ENCODE measurements at places on chromosomes 7 and 10. TPM values are rescaled to one million over a fixed set of nuclear protein-coding genes. Genes with fewer than 3 reads are reported as not detected.

GRCh38 chr7:5117095-5117970 lies 71.7 kb downstream of the RBAK start:
- DNase-seq: no peak

RELN gene
- total RNA-seq: 2.4 TPM

GRCh38 chr7:102874166-102874829 lies 38.5 kb upstream of the LRRC17 start:
- DNase-seq: peak; percentile 94

GRCh38 chr7:50920031-50920635 lies 137.4 kb upstream of the GRB10 start:
- no peak for DNase-seq

- DNase-seq: no peak
Observed at GRCh38 chr7:63998549-63998948, at the start of gene ZNF722. Gene ZNF722, plus strand, starts transcription at chr7:63998849. Its CDS starts 113 bp downstream, at chr7:63998962.

POLR1F gene
- 61.2 TPM for total RNA-seq

DNA sequence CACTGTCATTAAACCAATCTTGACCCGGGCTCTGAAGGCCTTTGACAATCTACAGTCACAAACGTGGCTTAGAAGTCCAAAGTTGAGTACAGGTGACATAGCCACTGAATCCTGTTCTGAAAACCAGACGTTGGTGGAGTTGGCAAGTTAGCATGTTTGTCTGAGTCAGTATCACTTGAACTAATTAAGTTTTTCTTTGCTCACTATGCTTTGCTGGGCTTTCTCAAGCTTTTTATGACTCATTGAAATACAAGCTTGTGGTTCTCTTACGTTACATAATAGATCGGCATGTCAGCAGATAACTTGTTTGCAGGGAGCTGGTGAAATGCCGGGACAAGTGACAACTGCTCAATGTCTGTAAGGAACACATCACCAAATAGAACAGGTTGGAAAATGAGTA lies 53.8 kb downstream of the ARL5B start:
- peak; percentile 67 for DNase-seq

RHOBTB1 gene
- 5.6 TPM for total RNA-seq

GRCh38 chr7:144028547-144028946 lies 20.2 kb upstream of the OR2A5 start:
- no peak for DNase-seq

- no peak for DNase-seq
Observed at GRCh38 chr10:63253040-63253439, 119.9 kb downstream of the NRBF2 start.

RAPGEF5 gene
- total RNA-seq: 1.8 TPM

DNA sequence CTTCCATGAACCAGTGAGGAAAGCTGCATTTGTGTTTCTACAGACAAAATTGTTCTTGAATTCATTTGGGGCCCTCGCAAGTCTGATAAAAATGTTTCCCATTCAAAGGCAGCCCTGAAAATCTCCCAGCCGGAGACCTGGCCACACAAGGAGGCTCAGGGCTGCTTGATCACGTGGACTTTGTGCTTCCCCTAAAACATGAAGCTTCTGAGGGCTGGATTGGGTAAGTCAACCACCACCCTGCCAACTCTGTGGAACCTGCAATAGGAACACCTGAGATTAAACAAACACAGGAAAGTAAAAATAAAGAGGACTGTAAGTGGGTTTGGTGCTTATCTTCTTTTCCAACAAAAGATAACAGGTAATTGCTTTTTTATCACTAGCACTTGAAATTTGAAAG lies 133.8 kb downstream of the C10orf90 start:
- no peak for DNase-seq

DNA sequence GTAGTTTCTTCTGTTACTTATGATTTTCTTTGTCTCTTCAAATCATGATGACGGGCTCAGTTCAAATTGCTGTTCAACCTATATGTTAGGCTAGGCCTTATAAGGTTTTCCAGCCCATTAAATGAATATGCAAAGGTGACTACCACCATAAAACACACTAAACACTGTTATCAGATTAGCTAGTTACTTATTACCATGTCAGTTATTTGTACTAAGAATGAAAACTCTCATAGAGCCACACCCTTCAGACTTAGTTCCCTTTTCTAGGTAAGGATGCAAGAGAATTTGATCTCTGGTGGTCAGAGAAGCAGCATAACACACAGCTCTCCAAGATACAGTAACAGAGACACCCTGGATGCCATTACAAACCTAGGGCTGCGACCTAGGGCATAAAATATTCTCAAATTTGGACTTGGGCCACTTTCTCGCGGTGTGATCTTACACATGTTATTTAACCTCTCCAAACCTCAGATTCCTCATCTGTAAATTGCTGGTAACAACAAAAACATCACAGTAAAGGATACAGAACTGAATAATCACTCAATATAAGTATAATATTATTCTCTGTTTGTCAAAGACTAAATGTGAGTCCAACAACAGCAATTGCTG lies 35.6 kb downstream of the ANKMY2 start:
- DNase-seq: no peak

DNA sequence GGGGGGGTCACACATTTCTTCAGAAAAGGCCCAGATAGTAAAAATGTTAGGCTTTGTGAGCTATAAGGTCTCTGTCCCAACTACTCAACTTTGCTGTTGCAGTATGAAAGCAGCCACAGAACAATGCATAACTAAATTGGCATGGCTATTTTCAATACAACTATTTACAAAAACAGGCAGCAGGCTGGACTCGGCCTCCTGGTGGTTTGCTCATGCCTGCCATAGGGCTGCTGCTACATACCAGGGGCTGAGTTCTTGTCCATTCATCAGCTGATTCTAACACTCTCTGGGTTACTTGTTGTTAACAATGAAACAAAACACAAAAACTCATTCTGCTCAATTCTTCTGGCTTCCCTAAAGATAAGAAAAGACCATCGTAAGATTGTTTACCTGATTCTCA lies 109.4 kb upstream of the ADAM12 start:
- DNase-seq: no peak

DNA sequence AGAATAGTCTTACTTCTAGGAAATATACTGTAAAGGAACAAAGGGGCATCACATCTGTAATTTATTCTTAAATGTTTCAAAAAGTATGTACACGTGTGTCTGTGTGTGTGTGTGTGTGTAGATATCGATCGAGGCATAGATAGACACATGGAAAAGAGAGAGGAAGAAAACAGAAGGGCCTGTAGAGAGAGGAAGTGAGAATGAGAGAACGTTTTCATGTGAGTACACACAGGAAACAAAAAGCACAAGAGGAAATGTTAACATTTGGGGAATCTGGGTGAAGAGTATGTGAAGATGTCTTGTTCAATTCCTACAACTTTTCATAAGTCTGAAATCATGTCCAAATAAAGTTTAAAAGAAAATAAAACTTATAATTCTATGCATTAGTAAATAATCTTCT lies 286.5 kb upstream of the SORCS1 start:
- DNase-seq: no peak

- DNase-seq: no peak
Observed at GRCh38 chr7:38448584-38449234, 175.3 kb upstream of the TARP start.

SAMD9 gene
- total RNA-seq: 16.9 TPM

Measured in Daoy (cell line).